Activated T-helper 1 cell treated with Interleukin-2 at 50 U/mL for 16 hours (primary cell): ENCODE measurements at places on chromosomes 5 and 9.

- DNase-seq, result no peak
Observed at GRCh38 chr5:14330291-14330690, 187.1 kb downstream of the TRIO start.

GRCh38 chr9:71793386-71794105, 25.2 kb upstream of the CEMIP2 start:
- DNase-seq, result no peak

DNA sequence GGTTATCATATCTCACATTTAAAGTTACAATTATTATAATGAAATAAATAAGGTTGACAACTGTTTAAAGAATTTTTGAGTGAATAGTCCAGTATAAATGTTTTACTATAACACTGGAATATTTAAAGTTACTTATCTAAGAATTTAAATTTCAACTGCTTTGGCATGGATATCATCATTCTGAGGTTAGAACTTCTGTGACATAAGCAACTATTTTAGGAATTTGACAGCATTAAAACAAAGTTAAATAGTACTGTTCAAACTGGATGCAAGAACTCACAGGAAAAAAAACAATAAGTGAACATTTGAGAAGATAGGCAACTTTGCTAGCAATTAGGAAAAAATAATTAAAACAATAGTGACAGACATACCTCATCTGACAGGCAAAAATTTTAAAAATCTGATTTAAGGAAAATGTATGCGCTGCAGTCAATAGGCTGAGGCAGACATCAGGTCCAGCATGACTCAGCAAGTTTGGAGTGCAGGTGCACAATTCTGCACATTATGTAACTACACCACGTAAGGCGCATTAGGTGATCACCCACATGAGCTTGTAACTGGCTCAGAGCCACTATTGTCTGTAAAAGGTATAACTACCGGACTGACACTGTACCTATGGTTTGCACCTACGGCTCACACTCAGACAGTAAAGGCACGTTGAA, 180.6 kb downstream of the PDE4D start:
- no peak for DNase-seq

- no peak for DNase-seq
Observed at GRCh38 chr5:55222092-55222984, 4.8 kb downstream of the MCIDAS start.
